ENCODE measurements at places on chromosomes 12 and 14.

- no peak for DNase-seq
Measured at GRCh38 chr14:85333313-85333712, 196.6 kb upstream of the FLRT2 start.

DNA sequence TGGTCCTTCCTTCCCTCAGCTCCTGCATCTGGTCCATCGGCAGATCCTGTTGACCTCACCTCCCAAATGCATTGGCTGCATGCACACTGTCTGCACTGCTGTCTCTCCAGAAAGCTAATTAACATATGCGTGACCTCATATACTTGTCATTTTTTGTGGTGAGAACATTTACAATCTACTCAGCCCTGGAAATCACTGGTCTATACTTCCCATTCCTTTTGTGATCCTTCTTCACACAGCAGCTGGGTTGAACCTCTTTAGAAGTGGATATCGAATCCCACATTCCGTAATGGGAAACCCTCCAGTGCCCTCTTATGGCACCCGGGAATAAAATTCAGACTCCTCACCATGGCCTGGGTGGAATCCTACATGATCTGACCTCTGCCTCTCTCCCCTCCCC is 45.0 kb downstream of the SMOC1 start:
- no peak for DNase-seq

DNA sequence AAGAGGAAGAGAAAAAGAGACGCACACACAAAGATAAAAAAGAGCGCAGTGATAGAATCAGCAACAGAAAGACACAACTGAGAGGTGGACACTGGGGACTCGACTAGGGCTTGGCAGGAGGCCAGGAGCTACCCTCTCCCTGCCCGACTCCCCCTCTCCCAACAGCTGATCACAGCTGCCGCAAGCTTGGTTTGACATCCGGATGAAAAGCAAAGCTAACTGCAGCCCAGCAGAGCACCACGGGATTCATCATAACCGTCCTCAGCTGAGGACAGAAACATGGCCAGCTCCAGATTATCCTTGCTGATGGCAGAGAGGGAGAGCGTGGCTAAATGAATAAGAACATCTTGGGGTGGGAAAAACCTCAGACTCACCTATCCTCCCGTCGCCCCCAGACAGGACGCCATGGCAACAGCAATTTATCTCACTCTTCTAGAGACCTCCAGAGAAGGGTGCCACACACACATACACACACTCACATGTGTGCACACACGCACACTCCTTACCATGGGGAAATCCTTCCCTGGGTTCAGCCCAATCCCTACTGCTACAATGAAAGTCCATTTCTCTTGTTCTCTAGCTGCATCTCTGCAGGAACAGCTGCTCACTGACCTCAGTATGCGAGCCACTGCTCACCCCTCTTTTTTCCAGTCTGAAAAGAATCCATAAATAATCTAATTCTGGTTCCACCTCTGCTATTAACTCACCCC is 135.3 kb downstream of the NTF3 start:
- DNase-seq: no peak

DNA sequence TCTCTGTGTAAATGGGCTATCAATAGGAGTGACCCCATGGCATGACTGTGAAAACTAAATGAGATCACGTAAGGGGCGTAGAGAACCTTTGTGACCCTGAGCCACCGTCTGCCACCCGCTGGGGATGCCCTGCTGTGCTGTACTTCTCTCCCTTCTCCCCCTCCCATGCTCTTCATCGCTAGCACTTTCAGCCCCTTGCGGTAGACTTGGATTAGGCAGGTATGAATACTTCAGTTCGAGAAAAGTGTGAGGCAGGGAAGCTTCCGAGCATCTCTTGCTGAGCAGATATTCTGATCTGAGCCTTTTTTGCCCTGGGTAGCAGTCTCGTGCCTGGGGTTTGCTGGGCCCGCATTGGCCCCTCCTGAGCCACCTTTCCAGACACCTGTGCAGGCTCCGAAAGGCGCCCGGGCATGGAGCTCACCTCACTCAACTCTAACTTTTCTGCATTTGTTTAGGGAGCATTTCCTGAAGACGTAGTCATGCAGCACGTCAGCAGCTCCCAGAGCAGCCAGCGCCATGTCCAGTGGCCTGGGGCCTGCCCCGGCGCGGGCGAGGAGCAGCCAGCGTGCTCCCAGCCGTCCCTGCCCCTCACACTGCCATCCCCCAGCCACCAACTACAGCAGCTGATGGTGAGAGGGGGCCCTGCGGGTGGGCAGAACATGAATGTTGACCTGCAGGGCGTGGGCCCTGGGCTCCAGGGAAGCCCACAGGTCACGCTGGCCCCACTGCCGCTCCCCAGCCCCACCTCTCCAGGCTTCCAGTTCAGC is 40.4 kb downstream of the DDX51 start:
- no peak for DNase-seq

- DNase-seq: no peak
Measured at GRCh38 chr14:31253746-31254471, 46.3 kb upstream of the HECTD1 start.

DNA sequence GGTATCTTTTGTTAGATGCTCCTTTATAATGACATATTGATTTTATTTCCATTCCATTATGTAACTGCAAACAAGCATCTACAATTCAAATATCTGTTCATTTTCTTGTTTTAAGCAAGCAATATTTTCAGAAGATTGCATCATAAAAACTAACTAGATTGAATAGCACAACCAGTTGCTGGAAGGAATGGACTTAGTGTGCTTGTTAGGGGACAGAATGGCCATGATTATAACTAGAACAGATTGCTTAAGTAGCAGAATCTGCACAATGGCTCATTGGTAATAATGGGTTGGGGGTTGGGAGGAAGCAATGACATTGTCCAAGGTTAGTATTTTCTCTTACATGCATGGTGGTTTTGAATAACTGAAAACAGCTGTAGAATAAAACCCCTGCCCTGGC is 939.5 kb downstream of the SLC16A7 start:
- no peak for DNase-seq

DNA sequence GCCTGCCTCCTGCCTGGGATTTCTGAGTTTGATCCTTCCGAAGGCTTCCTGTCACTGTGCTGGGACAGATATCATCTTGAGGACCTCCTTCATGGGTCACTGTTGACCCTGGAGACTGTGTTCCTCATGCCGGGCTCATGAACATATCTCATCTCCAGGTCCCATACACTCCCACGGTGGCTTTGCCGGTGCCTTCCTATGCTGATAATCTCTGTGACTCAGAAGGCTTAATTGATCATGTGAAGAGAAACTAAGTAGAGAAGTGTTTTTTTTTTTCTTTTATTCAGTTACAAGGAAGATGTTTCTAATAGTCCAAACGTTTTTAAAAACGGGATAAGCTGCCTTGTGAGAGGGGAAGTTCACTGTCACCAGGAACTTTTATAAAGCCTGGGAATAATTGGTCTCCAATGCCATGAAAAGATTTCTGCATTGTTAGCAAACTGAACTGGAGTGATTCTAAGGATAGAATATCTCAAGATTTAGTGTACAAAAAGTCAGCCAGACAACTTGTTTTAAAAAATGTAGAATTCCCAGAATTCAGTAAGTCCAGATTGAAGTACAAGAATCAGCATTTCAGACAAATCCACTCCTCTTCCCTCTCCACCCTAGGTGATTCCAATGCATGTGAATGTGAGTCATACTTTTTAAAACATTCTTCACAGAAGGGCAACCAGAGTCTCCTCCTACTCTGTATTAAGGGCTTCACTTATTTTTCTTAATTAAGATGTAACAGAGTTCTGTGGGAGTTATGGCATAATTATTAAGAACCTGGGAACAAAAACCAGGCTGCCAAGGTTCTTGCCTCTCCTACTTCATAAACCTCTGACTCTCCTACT is 139.8 kb upstream of the LGR5 start:
- DNase-seq: no peak

- no peak for DNase-seq
Measured at GRCh38 chr14:79809849-79810612, 401.3 kb downstream of the DIO2 start.

DNA sequence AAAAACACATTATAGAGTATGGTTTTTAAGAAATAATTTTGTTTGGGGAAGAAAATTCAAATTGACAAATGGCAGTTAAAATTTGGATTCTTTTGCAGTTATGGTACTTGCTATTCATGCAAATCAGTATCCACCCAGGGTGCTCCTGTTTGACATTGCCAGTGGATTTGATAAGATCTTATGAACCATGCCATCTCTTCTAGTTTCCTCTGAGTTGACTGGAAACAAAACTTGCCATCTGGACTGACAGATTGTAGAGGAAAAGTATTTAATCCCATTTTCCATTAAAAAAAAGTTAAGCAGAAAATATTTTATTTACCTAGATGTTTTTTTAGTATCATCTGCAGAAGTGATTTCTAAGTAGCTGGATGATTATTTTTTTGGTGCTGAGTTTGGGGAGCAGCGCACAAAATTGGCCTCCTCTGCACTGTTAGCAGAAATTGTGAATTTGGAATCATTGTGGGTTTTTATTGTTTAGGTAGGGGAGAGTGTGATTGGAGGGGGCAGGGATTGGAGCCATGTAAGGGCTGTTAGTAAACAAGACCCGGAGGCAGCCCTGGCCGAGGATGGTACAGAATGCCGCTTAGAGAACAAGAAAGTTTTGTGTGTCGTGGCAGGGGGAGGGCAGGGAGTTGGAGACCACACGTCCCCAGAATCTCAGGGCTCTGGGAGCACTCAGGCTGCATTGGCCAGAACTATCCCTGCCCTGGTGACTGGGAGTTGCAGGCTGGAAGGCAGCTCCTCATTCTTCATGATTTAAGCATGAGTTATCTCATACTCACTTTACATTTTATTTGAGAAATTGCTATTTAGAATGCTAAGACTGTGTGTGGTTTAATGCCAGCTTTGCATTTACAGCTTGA is 56.6 kb downstream of the WDR20 start:
- no peak for DNase-seq

DNA sequence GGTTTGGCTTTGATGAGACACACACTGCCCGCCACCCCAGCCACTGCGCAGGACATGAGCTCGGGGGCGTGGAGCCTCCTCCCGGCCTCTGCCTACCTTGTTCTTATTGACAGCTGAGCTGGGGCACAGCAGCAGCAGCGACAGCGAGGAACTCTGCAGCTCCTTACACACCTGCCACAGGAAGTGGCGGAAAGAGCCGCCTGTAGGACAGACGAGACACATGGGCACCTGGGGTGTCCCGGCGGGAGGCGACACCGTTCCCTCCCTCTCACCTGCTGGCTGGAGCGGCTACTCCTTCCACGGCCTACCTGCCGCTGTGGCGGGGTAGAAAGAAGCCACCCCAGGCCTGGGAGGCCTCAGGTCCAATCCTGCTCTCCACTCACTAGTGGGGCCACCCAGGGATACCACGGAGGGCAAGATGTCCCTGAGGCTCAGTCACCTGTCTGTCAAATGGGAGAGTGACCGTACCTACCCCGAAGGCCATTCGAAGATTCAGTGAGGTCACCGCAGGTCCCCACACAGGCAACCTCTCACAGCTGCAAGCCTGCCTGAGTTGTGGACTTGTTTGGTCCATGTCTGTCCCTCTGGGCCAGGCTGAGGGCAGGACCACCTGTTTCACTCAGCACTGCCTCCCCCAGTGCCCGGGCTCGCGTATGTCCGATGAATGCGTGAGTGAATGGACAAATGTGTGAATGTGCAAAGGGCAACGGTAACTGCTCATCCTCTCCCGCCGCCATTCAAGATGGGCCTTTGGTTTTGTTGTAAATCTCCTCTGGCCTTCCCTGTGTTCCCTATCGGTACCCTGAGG is 42.6 kb downstream of the TRAFD1 start:
- no peak for DNase-seq

DNA sequence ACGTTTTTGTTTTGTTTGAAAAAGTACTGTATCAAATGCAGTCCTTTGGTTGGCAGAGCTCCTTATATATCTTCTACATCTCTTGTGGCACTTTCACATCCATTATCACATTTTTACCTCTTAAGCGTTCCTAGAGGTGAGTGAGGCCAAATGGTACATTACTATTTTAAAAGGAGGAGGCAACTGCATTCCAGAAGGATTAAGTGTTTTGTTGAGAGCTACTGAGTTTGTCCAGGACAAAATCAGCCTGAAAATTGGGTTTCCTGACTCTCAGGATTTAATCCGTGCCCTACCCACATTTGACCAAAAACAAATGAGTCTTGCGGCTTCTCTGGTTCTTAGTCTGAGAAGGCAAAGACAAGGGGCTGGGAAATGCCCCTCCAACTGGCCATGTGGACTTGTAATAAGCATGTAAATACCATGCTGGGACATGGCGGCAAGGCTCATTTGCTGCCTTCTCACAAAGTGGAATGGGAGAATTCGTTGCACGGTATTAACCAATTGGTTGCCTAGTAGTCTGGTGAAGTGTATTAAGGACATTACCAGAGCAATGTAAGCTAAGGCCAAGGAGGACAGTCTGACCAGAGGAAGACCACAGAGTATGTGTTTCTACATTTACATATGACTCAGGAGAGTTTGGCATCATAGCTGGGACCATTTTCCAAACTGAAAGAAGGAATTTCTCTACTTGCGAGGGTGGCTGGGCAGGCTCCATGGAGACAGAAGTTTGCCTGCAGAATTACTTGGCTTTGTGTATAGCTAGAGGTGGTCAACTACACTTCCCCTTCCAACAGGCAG is 175.8 kb upstream of the PLXNC1 start:
- DNase-seq: no peak

Data from activated CD8-positive, alpha-beta memory T cell treated with anti-CD3 and anti-CD28 coated beads for 1 hour (primary cell).